HS-5 (cell line): ENCODE measurements at places on chromosomes 12 and 14.
A peak's percentile ranks its signal among the peaks of the same experiment; 100 is the strongest.

GRCh38 chr14:71856199-71856919, 75.9 kb upstream of the RGS6 start:
- DNase-seq: no peak

- no peak for DNase-seq
Measured at GRCh38 chr14:93733631-93734030, 54.7 kb downstream of the PRIMA1 start.

- no peak for DNase-seq
Measured at GRCh38 chr12:31737763-31738162, 8.9 kb upstream of the AMN1 start.

GRCh38 chr12:76881142-76881541, 2.3 kb upstream of the CSRP2 start:
- no peak for DNase-seq

DNA sequence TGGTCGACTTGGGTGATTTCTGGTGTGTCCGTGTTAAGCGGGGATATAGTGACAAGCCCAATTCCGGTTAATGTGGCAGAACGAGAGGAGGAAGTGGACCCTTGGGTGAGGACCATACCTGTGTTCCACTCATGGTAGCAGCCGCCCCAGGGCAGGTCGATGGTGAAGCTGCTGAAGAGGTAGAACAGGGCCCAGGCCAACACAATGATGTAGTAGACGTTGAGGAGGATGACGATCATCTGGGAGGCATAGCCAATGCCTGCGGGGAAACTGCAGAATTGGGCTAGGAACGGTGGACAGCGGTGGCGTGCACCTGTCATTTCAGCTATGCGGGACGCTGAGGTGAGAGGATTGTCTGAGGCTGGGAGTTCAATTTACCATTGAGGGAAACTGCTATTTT, 20.1 kb downstream of the SLC6A13 start:
- DNase-seq: no peak

- DNase-seq: no peak
Measured at GRCh38 chr14:58098507-58098906, 53.5 kb downstream of the ARMH4 start.

- DNase-seq: no peak
Measured at GRCh38 chr12:103698752-103699560, 111.9 kb downstream of the STAB2 start.

DNA sequence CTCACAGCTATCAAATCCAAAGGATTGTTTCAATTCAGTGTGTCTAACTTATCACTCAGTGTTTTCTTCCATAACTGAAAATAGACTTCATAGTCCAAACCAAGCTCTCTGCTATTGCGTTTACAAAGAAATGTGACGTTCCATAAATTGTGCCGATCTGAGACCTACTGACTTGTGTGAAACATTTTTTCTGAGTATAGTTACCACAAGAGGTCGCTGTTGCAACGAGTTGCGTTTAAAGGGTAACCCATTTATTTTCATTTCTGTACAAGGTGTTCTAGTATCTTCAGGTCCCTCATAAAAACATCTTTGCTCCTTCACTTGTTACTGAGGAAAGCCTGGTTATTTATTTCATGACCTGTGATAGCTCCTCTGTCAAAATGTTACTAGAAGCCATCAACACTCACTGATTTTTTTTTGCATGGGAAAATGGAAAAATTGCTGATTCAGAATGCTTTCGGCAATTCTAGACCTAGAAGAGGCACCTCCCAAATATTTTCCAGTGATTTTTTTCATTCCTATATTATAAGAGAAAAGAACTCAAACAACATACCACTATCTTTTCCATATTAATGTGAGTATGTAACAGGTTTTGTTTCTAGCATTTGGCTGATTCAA, 60.9 kb upstream of the OR4E1 start:
- peak; percentile 6 for DNase-seq

DNA sequence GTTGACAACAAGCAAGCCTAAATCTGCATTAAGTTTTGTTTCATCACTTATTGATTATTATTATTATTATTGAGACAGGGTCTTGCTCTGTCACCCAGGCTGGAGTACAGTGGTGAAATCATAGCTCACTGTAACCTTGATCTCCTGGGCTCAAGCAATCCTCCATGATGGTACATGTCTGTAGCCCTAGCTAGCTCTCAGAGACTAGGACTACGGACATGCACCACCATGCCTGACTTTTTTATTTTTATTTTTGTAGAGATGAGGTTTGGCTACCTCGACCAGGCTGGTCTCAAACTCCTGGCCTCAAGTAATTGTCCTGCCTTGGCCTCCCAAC, 35.7 kb upstream of the STK38L start:
- no peak for DNase-seq

- DNase-seq: no peak
Measured at GRCh38 chr14:49860988-49861698, 8.6 kb upstream of the NEMF start.

GRCh38 chr14:24322672-24323071, 11.4 kb downstream of the LTB4R start:
- no peak for DNase-seq

DNA sequence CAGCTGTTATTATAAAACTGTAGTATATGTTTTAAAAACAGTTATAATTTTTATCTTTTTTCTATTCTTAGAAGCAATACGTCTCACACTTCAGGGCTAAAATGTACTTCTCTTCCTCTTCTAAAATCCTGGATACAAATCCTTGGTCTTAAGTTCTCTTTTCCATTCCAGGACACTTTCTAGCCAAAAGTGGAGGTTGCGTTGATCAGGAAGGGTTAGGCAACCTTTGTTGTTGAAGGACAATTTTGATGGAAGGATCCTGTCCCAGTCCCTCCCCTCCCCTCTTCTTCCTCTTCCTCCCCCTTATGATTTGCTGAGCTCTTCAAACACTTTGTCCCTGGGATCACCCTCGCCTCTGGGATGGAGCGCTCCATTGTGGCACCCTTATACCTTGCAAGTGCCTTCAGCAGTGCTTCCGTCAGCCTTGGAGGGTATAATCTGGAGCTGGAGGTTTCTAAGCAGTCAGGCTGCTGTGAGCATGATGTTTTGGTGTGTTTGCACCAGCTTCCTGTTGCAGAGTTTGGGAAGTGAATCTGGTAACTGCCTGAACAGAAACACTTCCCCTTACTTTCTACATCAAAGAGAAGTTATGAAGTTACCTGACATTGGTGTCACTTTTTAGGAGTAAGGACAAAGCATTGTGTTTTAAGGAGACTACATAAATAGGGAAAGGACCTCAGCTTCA, 87.4 kb upstream of the SLC38A2 start:
- no peak for DNase-seq

DNA sequence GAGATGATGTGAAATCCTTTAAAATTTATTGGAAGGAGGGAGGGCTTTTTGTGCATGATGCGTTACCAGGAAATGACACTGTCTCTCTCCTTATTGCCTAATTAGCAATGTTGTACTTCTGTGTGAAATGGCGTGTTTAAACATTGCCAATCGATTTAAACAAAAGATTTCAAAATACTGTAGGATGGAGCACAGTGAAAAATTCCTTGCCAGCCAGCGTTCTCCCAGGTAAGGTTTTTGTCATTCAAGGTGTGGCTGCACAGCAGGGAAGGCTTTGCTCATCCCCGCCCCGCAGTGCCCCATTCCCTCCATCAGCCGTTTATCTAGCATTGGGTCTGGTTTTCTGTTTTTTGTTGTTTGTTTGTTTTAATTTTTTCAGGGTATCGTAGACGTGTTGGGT, 137.3 kb downstream of the CACNA1C start:
- no peak for DNase-seq

DNA sequence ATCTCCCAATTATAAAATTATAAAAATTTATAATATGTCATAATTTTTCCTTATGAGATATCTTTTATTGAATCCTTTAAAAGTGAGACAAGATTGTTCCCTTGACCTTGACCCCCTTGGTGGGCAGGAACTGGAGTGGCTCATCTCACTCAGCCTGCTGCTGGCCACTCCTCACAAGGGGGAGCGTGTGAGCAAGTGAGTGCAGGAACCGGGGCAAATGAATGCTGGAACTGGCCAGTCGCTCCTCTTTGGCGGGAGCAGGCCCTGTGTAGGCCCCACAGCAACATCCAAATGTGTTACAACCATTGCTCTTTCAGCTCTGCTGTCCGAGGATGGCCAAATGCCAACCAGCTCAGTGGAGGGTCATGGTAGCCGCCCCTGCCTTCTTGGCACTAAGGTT, 178.8 kb downstream of the ETNK1 start:
- no peak for DNase-seq

DNA sequence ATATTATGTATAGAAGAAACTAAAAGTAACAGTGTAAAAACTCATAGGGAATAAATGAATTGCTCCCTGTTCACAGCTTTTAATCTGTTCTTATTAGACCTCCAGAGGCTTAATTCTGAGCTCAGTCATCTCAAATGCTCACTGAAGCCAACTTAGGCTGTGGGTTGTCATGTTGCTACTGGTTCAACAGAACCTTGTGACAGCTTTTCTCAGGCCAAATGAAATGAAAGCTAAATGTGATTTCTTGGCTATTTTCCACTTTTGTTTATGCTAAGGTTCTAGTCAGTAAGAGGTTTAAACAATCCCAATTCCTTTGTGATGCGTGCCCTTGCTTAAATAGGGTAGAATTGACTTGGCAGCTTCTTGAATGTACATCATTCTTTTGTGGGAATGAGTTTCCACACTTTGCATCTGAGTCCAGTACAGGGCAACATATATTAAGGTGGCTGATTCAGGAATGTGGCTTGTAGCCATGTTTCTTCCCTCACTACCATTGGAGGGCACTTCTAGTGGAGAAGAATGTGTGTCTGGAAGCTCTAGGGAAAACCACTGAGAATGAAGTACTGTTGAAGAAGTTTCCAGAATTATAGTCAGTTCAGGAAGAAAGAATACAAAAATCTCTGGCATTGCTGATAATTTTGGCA, 156.4 kb downstream of the NEDD1 start:
- no peak for DNase-seq

- no peak for DNase-seq
Measured at GRCh38 chr12:46300910-46301309, 32.1 kb upstream of the SLC38A1 start.

DNA sequence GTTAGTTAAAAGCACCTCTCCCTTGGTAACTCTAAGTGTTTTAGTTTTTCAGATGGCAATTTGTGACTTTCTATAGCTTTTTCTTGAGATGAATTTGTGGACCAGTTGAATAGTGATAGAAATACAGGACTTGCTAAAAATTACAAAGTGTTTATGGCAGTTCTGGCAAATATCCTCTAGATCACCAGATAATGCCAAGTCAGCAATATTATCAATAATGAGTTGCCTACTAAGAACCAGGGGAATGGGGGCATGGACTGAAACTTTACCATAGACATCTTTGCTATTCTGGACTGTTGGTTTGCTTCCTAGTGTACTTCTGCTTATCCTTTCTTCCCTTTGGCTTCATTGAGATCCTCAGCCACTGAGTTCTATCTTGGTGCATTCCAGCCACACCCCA, 584.2 kb downstream of the DIO2 start:
- DNase-seq: no peak

DNA sequence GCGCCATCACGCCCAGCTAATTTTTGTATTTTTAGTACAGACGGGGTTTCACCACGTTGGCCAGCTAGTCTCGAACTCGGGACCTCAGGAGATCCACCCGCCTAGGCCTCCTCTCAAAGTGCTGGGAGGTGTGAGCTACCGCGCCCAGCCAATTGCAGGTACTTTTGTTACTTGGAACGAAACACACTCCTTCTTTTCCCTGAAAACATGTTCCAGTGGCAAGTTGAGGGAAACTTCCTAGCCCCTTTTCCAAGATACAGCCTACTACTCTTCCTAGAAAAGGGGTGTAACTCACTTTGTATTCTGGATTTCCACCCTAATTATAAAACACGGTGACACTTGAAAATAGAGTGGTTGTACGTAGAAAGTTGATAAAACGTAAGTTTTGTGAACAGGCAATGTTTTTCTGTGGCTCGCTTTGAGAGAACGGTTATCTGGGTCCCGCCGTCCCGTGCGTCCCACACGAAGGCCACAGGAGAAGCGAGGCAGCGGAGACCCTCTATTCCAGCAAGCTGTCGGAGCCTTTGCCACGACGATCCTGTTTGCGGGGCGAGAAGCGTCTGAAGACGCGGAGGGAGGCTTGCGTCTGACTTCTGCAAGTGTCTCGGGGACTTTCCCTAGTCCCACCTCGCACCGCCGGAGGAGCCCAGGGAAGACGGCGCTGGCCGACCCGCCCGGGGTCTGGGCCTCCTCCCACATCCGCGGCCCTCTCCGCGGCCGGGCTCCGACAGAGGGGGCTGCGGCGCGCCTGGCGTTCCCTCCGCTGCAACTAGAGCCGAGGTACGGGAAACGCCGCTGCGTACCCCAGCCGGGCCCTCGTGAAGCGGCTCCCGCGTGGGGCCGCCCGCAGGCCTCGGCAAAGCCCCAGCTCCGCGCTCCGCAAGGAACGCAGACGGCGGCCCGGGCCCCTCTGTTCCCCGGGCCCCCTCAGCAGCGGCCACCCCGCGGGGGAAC, 745 bp downstream of the CDCA4 start:
- no peak for DNase-seq

GRCh38 chr12:121495746-121496145, 85.1 kb downstream of the KDM2B start:
- DNase-seq: no peak

DNA sequence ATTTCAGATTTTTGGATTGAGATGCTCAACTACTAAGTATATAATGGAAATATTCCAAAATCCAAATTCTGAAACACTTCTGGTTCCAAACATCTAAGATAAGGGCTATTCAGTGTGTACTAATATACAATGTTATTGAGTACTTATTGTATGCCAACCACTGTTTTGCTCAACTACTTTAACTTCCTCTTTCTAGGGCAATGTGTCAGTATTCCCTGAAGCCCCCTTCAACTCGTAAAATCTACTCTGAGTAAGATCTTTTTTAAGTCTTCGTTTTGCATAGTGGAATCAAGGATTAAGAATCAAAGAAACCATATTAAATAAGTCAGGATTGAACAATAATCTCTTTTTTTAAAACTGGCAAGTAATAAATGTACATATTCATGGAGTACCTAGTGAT, 45.5 kb downstream of the SPATA7 start:
- DNase-seq: no peak

- no peak for DNase-seq
Measured at GRCh38 chr14:53304726-53305381, 151.7 kb upstream of the DDHD1 start.

- no peak for DNase-seq
Measured at GRCh38 chr14:60984196-60984595, 3.2 kb downstream of the SLC38A6 start.

DNA sequence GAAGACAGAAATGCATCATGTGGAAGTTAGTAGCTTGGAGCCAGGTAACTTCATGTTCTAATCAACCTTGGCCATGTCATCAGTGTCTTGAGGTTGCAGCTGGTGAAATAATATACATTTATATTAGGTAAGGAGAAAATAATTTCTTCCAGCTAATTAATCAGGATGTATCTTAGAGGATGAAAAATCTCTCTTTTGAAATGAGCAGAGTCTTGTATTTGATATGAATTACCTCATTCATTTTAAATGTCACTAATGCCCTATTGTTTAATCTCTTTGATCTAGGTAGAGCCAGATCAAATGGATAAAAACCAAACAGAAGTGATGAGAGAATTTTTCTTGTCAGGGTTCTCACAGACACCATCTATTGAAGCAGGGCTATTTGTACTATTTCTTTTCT, at the start of gene OR4Q2:
Gene OR4Q2 (plus strand): TSS at position 301 of the 400 bp plus-strand sequence.
- no peak for DNase-seq

- no peak for DNase-seq
Measured at GRCh38 chr12:125346362-125346761, 281.1 kb downstream of the AACS start.
